ENCODE measurements at places on chromosomes 12 and 14.
A peak's percentile ranks its signal among the peaks of the same experiment; 100 is the strongest.

GRCh38 chr12:24133384-24133783, 183.9 kb upstream of the SOX5 start:
- DNase-seq: no peak

- DNase-seq: peak; percentile 55
Observed at GRCh38 chr12:45729233-45730083, at the start of gene ARID2. TSS of gene ARID2 (plus strand) at chr12:45729706. CDS start at chr12:45729837, 131 bp downstream.

DNA sequence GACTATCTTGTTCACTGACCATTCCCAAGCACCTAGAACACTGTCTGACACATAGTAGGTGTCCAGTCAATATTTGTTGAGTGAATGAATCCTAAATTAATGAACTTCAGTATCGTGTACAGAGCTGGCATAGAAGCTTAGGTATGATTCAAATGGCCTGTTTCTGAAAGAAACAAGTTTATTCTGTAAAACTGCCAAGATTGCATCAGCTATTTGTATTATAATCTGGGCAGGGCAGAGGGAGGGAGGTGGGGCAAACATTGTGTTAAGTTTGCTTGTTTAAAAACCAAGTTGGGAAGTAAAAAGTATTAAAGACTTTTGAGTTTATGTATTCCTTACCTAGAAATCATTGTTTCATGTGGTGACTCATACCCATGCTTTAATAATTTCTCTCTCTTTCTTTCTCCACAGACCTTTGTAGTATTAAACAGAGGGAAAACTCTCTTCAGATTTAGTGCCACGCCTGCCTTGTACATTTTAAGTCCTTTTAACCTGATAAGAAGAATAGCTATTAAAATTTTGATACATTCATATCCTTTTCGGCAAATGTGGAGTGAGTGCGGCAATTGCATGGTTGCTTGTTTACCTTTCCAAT, 92.8 kb downstream of the SCN8A start:
- DNase-seq: no peak

DNA sequence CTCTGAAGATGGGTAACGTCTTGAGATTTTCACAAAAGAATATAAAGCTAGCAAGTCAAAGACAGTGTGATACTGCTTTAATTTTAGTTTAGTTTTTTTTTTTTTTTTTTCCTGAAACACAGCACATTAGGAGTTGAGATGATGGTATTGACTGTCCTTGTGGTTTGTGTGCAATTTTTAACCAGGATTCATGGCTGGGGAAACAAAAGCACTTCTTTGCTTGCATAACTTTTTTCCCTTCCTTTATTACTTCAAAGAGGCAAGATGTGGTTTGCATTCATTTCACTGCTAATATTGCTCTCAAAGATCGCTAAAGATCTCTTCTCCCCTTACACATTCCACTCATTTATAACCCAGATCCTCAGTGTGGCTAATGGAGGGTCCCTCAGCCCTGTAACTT, 157.1 kb upstream of the PZP start:
- DNase-seq: no peak

DNA sequence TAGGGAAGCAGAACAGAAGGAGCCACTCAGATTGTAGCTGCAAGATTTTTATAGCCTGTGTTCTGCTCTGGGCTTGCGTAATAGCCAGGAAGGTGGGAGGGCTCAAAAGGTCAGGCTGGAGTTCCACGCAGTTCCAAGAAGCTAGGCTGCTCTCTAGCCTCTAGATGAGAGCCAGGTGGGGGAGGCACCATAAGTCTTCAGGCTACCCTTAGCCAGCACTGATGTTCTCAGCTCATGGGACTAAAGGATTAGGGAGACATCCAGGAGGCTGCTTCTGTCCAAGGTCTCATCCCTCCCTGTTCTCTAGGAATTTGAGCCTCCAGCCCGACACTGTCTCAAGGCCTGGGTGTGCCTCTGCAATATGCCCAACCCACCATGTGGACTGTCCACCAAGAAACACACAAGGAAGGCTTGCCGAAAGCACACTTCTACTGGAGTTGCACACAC, 1.7 kb downstream of the LMBR1L start:
- no peak for DNase-seq

DNA sequence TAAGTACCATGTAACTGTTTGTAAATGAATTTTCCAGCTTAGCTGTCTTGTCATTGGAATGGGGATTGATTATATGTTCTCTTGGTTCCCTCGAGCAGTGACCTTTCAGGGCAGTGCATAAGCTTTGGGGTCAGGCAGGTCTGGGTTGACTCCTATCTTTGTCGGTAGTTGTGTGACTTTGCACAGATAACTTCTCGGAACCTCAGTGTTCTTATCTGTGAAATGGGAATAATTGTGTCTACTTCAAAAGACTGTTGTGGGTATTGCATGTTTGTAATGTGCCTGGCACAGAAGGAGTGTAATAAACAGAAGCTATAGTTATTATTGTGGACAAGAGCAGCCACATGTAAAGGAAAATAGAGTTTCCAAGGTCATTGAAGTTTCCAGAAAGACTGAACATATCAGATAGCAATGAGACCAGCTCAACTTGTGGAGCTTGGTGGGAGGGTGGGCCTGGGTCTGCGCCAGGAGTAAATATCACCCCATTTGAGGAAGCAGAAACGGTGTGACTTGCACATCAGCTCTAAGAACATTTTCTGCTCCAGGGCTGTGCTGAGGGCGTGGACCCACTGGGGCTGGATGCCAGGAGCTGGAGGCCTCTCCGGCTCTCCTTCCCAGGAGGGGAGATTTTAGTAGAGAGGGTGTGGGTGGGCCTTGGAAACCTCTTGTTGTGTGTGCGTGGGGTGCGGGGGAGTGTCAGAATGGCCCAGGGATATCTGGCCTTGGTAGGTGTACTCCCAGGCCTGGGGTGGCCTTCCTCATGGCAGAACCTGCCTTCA, 19.7 kb downstream of the FOS start:
- no peak for DNase-seq

DNA sequence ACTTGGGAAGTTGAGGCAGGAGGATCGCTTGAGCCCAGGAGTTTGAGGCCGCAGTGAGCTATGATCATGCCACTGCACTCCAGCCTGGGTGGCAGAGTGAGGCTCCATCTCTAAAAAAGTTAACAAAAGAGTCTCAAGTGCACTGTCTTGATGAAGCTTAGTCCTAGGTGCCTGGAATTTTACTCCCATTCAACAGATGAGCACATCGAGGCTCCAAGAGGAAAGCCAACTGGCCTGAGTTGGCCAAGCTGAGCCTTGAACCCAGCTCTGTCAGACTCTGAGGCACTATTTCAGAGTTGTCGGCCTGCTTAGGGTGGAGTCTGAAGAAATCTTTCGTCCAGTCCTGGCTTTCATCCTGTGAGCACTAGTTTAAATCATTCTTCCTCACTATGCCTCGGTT, 98.1 kb upstream of the MAP1LC3B2 start:
- no peak for DNase-seq

DNA sequence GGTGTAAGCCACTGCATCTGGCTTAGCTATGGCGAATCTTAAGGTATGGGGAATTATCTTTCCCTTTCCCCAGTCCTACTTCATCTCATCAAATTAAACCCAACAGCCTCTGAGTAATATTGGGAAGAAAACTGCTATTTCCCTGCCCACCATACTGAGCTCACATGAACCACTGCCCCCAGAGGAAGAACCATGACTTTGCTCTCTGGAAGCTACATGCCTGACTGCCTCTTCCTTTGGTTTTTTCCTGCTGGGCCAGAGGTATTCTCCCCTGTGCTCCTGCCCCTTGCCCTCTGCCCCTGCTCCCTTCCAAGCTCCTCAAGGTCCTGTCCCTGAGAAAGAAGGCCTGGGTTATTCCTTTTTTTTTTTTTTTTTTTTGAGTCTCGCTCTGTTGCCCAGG, 15.2 kb downstream of the RILPL2 start:
- DNase-seq: no peak

- DNase-seq: no peak
Observed at GRCh38 chr12:101107032-101107763, 102.8 kb downstream of the SLC5A8 start.

DNA sequence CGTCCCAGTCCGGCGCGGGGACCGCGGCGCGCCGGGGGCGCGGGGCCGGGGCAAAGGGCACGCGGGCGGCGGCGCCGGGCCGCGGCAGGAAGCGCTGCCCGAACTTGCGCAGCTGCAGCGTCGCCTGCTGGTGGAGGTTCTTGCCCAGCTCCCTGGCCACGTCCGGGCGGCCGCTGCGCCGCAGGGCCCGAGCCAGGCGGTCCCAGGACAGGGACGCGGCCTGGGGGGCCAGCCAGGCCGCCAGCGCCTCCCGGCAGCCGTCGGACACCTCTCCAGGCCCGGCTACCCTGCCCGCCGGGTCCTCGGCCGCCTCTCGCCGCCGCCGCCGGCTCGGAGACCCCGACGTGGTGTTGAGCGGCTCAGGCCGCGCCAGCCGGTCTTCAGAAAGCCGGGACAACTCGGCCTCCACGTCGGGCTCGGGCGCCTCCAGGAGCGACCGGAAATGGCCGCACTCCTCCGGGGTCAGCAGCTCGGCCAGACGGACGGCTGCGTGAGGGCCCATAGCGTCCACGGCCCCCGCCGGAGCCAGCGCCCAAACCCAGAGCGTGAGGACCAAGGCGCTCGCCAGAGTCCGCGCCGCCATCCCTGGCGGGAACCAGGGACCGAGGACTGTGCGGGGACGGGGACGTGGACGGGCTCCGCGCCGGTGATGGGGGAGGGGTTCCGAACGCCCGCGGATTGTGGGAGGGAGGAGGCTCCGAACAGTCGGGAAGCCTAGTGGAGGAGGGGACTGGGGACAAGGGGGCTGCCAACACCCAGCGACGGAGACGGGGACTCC, 34.0 kb downstream of the FIGNL2 start:
- DNase-seq: peak; percentile 35

DNA sequence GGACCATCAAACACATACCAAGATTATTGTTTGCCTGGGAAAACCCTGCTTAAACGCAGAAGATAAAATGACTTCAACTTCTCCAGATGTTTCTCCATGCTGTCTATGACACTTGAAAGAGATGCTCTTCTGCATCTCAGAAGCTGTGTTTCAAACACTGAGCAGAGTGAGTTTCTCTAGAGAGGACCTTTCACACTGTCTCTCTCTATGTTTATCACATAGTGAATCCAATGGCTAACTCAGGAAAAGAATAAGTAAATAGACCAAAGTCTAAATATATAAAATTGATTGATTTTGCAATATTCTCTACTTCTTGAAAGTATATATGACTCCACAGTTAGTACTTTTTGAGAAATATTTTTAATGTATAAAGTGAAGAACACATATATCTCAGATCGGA, 325.6 kb upstream of the USP15 start:
- DNase-seq: no peak

DNA sequence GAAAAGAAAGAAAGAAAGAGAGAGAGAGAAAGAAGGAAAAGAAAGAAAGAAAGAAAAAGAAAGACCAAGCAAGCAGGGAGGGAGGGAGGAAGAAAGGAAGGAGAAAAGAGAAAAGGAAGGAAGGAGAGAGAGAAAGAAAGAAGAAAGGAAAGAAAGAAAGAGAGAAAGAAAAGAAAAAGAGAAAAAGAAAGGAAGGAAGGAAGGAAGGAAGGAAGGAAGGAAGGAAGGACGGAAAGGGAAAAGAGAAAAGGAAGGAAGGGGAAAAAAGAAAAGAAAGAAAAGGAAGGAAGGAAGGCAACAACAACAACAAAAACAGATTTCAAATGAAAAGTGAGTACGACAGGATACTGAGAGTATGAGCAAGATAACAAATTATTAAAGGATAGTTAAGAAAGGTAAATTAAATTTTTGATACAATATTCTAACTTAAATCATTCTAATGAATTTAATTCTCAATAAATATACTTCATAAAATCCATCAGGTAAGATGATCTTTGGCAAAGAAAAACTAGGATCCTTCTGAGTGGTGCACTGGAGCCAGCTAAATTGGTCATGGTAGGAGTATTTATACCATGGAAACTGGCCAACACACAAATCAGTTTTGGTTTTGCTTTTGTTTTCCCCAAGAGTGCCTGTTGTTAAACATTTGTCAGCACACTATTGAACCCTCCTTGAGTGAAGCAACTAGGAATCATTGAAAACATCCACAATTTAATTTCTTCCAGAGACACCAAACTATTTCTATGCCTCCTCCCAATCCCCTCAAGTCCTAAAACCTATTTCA, 56.1 kb upstream of the DYRK2 start:
- no peak for DNase-seq

DNA sequence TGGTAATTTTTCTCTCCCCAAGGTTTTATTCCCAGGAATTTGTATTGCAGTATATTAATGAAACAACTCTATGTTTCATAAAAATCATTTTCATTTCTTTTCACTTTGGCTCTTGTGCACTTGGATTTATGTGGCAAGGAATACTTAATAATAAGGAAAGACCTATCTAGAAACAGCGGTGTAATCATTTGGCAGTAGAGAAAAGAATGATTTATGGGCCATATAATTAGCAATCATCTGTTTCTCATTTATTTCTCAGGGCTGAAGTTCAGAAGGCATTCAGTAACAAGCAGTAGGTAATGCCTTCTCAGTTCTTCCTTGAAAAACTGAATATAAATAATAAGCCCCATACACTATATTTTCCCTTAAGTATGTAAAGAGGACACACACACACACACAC, 172.6 kb downstream of the ANO4 start:
- no peak for DNase-seq

DNA sequence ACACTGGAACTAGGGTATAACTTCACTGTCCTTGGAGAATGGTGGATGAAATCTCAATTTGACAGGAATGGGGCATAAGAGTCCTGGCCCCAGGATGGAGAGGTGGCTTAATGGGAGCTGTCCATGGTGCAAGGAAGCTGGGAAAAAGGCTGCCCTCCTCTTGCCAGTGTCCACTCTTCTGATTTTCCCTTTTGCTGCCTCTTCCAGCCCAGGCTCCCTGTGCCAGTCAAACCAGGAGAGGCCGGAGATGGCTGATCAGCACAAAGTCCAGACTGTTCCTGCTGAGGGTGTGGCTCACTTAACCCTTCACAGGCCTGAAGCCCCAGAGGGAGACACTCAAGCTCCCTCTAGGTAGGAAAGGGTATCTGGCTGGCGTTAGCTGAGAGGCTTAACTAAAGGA, at the start of gene MYO1A:
MYO1A (minus strand) TSS at position 240 of the 400 bp plus-strand sequence. CDS start 1,806 bp downstream, outside the sequence.
- DNase-seq: no peak

GRCh38 chr14:68853749-68854148, 60.9 kb upstream of the ZFP36L1 start:
- no peak for DNase-seq

GRCh38 chr12:133181238-133181959, at the start of gene ZNF268:
TSS of gene ZNF268 (plus strand) at chr12:133181495. CDS start at chr12:133181998, 503 bp downstream.
- peak; percentile 81 for DNase-seq

- DNase-seq: no peak
Observed at GRCh38 chr14:58628406-58628805, 9.4 kb upstream of the DACT1 start.

DNA sequence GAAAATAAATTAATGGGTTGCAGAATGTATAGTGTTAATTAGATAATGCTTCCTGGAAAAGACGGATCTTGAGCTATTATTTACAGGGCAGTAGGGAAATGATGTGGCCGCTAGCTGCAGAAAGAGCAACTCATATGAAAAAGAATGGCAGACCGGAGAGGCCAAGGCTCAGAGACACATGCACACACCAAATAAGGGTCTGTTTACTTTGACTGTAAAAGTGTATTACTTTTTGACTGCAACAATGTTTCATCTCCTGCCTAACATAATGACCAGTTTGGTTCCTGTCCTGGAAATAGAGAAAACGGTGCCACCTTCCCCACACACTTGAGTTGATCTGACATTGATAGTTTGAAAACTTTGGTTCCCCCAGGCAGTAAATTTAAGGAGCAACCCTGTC, 290.9 kb downstream of the CACNA1C start:
- no peak for DNase-seq

- no peak for DNase-seq
Observed at GRCh38 chr12:14892726-14893505, 7.3 kb upstream of the MGP start.

GRCh38 chr12:103586132-103586531, 941 bp upstream of the STAB2 start:
- no peak for DNase-seq
